ENCODE measurements at places on chromosomes 11 and 22.

DNA sequence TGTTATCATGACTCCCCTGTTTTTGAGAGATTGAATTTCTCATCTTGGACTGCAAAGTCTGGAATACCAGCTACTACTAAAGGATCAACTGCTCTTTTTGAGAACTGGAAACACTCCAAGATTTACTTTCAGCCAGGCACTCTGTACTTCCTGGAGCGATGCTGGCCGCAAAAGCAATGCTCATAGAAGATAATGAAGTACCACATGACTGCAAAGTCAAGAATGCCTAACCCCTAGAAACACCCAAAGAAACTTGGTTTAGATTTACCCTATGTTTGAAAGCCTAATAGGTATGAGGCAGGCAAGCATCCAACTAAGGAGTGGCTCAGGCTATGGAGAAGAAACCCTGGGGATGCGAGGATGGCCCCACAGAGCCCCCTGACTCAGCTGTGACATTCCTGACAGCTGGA is 47.7 kb upstream of the ARHGAP20 start:
- H3K4me3 ChIP-seq, result no peak overlapping the region
- peaks cover 15% of the 10 kb centered on the region for H3K27me3 ChIP-seq
- no peak for DNase-seq
- no peaks in the 10 kb centered on the region for H3K4me1 ChIP-seq
- no peaks in the 10 kb centered on the region for H3K36me3 ChIP-seq
- H3K27ac ChIP-seq, result no peak overlapping the region

DNA sequence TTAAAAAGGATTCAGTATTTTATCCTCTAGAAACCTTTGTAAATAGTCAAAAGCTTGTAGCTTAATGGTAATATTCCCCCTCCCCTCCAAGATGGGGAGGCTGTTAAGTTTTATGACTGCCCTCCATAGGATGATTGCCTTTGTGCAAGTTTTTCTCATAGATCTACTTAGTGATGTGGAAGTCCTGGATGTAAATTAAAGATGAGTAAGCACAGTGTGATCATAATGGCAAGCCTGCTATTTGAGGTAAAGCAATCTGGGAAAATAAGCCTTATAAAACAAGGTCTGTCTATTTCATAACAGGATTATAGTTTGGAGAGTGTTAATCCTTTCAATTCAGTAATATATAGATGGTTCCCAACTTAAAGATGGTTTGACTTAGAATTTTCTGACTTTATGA is 216.3 kb downstream of the DDX10 start:
- H3K27me3 ChIP-seq, result no peaks in the 10 kb centered on the region
- H3K36me3 ChIP-seq, result peaks cover 11% of the 10 kb centered on the region
- H3K27ac ChIP-seq, result no peak overlapping the region
- peaks cover 20% of the 10 kb centered on the region for H3K4me1 ChIP-seq
- no peak overlapping the region for H3K4me3 ChIP-seq

DNA sequence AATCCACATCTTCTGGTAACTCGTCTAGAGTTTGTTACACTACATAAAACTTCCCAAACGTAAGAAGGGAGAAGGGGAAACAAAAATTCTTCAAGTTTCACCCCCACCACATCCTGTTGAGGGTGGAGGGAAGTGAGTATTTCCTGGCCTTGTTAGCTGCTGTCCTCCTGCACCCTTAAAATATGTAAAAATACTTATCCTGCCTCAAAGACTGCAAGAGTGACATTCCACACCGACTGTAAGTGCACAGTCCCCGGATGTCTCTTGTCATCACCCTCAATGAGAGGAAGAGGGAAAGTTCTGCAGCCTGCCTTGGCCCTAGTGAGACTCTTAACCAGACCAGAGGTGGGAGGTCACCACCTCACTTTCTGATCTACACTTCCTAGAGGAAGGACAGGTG is 3.3 kb downstream of the TMEM121B start:
- peak overlapping the region; percentile 74 for H3K27ac ChIP-seq
- H3K27me3 ChIP-seq, result peaks cover 28% of the 10 kb centered on the region
- H3K36me3 ChIP-seq, result no peaks in the 10 kb centered on the region

DNA sequence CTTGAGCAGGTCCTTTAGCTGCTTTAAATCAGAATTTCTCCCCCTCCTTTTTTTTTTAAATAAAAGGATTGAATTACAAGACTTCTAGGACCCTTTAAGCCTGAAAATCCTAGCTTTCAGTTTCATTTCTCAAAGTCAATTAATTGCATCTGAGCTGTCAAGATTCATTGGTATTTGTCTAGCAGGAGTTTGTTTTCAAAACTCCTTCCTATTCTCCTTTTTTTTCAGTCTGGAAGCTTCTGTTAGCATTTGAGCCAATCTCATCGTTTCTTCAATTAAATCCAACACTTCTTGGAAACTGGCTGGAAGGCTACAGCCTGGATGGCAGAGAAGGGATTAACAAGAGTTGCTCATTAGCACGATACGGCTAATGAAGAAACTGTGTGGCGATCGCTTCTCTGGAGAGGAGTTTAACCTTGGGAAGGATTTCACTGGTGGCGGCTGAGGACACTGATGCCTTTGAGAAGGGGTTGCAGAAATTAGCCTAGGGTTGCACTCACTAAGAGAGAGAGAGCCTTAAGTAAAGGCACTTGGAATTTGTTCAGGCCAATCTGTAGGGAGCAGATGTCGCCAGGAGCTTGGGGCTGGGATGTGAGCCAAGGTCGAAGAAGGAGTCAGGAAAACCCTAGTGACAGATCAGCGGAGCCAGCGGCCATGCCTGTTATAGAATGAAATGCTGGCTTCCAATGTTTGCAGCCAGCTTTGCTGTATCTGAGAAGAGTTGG is 43.8 kb upstream of the API5 start:
- no peak for DNase-seq
- H3K27ac ChIP-seq, result no peak overlapping the region
- peaks cover 25% of the 10 kb centered on the region for H3K27me3 ChIP-seq
- no peaks in the 10 kb centered on the region for H3K36me3 ChIP-seq
- H3K4me1 ChIP-seq, result no peaks in the 10 kb centered on the region

DNA sequence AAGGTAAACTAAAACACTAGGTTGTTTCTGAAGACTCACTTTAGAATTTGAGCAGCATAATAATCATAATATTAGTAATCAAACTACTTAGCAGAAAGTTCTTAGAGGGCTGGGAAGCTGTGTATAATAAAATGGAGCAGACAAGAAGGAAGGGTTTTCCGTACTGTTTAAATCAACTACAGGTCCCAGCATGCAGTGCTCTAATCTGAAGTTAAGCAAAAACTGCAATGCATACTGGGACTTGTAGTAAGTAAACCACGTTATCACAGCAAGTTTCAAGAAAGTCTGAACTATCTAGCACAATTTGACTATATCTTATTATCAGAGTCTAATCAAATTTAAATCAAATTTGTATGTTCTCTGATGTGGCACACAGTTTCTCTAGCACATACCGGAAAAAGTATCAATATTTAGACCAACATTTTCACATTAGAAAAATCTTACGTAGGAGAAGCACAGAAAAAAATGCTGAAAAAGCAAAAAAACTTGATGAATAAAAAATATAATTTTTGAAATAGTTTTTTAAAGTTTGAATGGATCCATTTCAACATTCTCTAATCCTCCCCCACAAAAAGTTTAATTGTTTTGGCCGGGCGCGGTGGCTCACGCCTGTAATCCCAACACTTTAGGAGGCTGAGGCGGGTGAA is 8.2 kb downstream of the PHF21A start:
- DNase-seq, result no peak
- H3K36me3 ChIP-seq, result peaks cover 2% of the 10 kb centered on the region
- peaks cover 47% of the 10 kb centered on the region for H3K4me1 ChIP-seq

DNA sequence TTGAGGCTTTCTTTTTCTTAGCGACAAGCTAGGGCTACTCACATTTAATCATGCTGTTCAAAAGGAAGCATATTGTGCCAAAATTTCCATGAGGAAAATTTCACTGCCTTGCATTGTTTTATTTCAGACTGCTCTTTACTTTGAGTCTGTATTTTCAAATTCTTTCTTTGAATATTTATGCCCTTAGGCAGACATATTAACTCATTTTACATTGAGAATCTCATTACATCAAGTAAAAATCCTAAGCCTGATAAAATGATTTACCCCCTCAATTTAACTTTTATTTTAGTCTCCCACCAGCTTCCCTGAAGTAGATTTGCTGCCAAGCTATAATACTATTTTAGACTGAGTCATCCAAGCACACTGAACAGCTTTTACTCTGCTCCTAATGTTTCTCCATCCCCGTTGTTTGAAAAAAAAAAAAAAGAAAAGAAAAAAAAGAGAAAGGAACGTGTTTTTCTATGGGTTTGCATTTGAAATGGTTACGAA is 189.3 kb upstream of the MTMR2 start:
- H3K36me3 ChIP-seq, result peaks cover 63% of the 10 kb centered on the region
- no peak for DNase-seq
- peaks cover 67% of the 10 kb centered on the region for H3K4me1 ChIP-seq
- H3K4me3 ChIP-seq, result no peak overlapping the region

DNA sequence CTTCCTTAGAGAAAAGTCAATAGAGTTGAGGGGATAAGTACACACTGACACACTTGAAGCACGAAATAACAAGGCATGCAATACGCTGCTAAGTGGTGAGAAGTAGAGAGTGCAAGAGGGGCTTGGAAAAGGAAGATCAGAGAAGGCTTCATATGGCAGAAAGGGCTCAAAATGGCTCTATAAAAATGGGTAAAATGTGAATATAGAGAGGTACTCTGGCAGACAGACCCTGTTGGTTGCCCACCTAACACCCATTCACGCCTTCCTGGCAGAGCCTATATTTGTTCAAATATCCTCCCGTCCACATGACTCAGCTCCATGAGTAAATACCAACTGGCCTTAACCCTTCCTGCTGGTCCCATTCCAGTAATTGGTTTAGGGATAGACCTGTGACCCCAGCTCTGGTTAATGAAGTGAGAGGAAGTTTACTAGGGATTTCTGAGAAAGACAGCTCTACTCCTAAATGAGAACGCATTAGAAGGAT is 38.9 kb upstream of the CCDC34 start:
- H3K4me3 ChIP-seq, result no peak overlapping the region
- H3K27ac ChIP-seq, result no peak overlapping the region
- DNase-seq, result no peak

Measured in activated T-cell treated with anti-CD3 and anti-CD28 coated beads, Interleukin-2, amount 50 U/mL, for 24 hours (primary cell).